BJ (cell line): ENCODE measurements at places on chromosomes 6 and 20. TPM values are rescaled to one million over a fixed set of nuclear protein-coding genes. Genes with fewer than 3 reads are reported as not detected.

DNA sequence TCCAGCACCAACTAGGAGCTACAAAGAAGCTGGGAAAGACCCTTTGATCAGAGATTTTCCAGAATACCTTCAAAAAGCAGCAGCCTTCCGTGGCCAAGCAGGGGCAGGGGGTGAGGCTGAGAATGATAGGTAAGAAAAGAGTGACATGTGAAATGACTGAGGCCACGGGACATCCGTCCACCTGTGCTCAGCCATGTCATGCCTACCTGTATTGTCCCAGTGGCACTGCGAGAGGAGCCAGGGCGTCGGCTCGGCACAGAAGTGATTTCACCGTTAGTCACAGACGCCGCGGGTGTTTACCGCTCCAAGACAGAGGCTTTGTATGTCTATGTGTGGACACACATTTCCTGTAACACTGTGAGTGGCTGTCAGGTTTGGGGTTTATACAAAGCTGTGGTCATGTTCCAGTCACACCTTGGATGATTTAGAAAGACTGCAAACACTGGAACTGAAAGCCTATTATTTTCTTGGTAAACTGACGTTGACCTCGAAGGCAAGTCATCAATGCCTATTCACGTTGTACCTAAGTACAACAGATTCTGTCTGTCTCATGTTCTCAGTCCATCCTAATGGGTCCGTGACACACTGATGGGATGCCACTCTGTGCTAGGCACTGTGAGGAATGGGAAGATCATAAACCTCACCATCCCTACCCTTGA, 32.1 kb upstream of the JAG1 start:
- no peak for DNase-seq

DNA sequence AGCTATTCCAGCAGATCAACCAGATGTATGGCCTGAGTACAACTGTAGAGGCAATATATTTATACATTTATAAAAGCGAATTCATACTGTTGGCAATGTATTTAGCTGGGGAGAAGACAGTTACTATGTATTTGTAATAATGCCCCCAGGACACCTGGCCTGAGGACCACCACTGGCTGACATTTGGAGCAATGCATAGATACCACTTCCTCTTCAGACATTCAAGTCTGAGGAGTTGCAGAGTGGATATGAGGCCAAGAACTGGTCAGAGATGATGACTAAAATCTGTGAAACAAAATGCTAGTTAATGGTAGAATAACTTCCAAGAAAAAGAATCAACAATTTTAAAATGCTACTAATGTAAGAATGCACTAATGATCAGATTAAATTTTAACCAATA, 462.3 kb downstream of the CDC5L start:
- DNase-seq = no peak

GRCh38 chr6:65979120-65979519, 272.1 kb upstream of the EYS start:
- DNase-seq = no peak

DNA sequence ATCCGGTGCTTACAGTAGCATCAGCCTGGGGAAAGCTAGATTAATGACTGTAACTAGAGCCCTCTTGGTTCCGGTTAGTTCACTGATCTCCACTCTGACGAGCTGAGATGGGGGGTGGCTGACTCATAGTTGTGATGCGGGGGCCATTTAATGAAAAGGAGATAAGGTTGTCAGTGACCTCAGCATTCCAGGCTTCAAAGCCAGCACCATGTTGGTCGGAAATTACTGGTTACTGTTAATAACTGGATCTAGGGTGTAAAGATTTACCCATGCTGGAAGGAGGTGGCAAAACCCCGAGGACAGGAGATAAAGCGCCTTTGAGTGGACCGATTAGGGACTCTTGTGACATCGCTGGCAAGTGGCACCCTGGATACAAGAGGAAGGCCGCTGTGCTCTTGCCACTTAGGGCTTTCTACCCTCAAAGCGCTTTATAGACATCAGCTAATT, 21.1 kb downstream of the FOXC1 start:
- no peak for DNase-seq

DNA sequence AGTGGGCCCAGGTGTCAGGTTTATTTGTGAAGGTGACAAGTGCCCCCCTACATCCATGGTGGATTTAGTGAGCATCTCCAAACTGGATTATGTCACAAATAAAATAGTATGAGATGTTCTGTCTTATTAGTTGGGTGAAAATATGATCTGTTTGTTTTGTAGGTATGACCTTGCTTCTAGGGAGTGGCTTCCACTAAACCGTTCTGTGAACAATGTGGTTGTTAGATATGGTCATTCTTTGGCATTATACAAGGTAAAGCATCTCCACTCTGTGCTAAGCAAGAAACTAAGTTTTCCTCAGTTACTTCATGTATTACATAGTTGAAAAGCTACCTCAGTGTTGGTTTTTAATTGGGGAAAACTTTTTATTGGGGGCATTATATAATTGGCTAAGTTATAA, 88.4 kb downstream of the ATRN start:
- DNase-seq = no peak

- DNase-seq = no peak
Observed at GRCh38 chr6:47138046-47138445, 95.9 kb upstream of the ADGRF1 start.

- no peak for DNase-seq
Observed at GRCh38 chr6:34602318-34603111, 46.4 kb upstream of the SPDEF start.

DNA sequence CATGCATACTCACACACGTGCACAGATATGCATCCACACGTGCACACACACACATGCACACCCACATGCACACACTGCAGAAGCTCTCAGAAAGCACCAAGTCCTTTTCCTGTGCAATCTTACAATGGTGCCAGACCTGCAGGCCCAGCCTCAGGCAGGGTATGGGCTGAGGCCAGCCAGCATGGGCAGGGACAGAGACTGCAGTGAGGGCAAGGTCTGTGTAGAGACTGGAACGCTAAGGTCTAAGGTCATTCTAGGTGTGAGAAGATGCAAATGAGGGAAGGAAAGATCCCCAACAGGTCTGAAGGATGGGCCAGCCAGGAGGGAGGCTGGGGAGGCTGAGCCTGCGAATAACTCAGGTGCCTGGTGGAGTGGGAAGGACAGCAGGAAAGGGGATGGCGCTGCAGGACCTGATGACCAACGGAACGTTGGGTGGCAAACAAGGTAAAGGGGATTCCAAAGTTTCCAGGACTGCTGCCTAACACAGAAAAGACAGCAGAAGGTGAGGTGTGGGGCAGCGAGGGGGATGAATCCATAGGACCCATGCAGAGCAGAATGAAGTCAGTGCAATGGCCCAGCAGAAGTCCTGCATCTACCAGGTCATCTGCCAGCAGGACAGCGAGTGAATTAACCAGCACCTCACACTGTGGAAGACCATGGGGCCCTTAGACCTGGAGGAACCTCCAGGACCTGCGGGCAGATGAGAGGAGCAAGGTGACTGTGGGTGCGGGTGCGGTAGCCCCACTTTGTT, 67.0 kb downstream of the ABHD12 start:
- no peak for DNase-seq

The SNAI1 gene
- polyA plus RNA-seq = 3.6 and 6.5 TPM in 2 replicates

- peak; percentile 30 for DNase-seq
Observed at GRCh38 chr6:50087231-50087954, 37.7 kb upstream of the DEFB112 start.

DNA sequence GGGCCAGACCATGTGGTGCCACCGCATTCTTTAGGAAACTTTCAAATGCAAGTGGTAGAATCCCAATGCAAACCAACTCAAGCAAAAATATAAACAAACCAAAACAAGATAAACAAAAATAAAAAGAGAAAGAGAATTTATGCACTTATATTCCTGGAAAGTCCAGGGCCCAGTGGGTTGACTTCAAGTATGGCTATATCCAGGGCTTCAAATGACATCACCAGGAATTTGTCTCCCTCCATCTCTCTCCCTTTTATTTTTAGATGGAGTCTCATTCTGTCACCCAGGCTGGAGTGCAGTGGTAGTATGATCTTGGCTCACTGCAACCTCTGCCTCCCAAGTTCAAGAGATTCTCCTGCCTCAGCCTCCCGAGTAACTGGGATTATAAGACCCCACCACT, 56.1 kb upstream of the PNRC1 start:
- DNase-seq = no peak

The PSMB8 gene
- 56.7 and 79.6 TPM in 2 replicates for polyA plus RNA-seq

GRCh38 chr6:143158113-143158581, 97.5 kb downstream of the AIG1 start:
- no peak for DNase-seq

GRCh38 chr6:97095311-97095850, 170.9 kb downstream of the KLHL32 start:
- DNase-seq = no peak

The BHLHE23 gene
- polyA plus RNA-seq = not detected in 2 replicates

The PSORS1C2 gene
- polyA plus RNA-seq = not detected in 2 replicates

GRCh38 chr20:62961310-62961783, 8.8 kb downstream of the SLC17A9 start:
- no peak for DNase-seq
